ENCODE measurements at places on chromosomes 16 and 17.

DNA sequence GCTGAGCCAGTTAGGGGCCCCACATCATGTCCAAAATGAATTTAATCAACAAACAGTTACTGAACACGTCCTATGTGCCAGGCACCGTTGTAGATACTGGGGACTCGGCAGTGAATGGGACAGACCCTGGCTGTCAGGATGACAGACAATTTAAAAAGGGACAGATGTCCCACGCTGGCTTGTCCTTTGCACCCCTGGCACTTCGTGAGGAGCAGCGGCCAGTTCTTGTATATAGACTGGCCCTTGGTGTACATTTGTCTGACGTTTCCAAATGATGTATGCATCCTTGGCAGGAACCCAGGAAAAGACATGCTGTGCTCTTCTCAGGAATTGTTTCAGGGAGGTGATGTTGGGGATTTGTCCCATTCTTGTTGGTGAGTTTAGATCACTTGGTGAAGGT lies 21.1 kb downstream of the IL4R start:
- no peak overlapping the region for H3K4me3 ChIP-seq
- no peaks in the 10 kb centered on the region for H3K4me1 ChIP-seq
- H3K27ac ChIP-seq = no peak overlapping the region
- H3K27me3 ChIP-seq = no peaks in the 10 kb centered on the region
- DNase-seq = no peak

GRCh38 chr16:84194018-84194417 lies 3.1 kb downstream of the ADAD2 start:
- H3K4me3 ChIP-seq = no peak overlapping the region
- H3K4me1 ChIP-seq = no peaks in the 10 kb centered on the region
- no peak overlapping the region for H3K27ac ChIP-seq
- no peaks in the 10 kb centered on the region for H3K27me3 ChIP-seq
- no peak for DNase-seq

DNA sequence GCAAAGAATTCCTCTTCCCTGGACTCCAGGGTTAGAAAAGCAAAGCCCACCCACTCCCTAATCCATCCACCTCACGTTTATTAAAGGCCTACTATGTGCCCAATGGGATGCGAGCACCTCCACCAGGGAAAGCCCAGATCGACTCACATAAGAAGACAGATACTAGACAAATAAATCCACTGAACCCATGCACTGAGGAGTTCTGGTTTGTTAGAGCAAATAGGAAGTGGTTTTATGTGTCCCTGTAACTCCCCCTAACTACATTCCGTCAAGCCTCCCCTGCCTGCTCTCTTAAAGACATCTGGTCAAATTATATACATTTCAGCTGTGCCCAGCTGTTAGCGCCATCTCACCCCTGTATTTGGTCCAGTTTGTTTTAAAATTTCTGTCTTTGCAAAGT lies 218.5 kb upstream of the RPL38 start:
- no peaks in the 10 kb centered on the region for H3K36me3 ChIP-seq
- no peaks in the 10 kb centered on the region for H3K27me3 ChIP-seq
- no peak for DNase-seq
- H3K4me1 ChIP-seq = no peaks in the 10 kb centered on the region
- H3K4me3 ChIP-seq = no peak overlapping the region

DNA sequence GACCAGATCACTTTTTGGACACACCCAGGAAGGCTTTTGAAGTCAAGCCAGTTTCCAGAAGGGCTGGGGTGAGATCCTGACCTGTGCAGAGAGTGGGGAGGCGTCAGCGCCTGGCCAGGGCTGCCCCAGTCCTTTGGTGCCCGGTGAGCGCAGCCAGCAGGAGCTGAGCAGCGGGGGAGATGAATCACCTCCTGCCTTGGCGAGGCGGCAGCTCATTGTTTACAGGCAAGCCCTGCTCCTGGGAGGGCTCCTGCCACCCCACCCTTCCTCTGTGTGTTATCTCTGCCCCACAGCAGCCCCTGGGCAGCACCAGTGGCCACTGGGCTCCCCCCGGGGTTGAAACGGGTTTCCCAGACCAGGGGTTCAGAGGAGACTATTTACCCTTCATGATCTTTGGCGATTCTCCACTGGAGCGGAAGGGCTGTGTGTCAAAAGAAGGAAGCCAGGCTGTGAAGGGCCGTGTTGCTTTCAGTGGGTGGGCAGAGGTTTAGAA lies 14.1 kb upstream of the ITGB4 start:
- no peaks in the 10 kb centered on the region for H3K4me1 ChIP-seq
- H3K36me3 ChIP-seq = peaks cover 12% of the 10 kb centered on the region

DNA sequence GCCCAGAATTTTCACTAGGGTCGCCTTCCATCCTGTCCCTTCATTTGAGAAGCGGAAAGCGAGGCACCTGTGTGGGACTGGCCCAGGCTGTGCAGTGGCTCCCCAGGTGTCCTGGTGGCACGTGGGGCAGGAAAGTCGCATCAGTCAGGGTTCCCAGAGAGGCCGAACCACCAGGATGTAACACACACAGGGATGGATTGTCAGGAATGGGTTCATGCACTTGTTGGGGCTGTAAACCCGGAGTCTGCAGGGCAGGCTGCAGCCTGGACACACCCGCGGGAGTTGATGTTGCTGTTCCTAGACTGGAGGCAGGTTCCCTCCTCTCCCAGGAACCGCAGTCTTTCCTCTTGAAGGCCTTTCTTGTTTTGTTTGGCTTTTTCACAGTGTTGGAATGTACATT lies 30.7 kb upstream of the RPTOR start:
- no peak overlapping the region for H3K4me3 ChIP-seq
- no peaks in the 10 kb centered on the region for H3K36me3 ChIP-seq
- H3K4me1 ChIP-seq = no peaks in the 10 kb centered on the region
- no peak for DNase-seq
